Mesenteric fat pad (tissue), 1 donor: ENCODE measurements at places on chromosomes 16 and 17. TPM values are rescaled to one million over a fixed set of nuclear protein-coding genes. Genes with fewer than 3 reads are reported as not detected.

GRCh38 chr16:58197314-58198012 is 443 bp downstream of the CSNK2A2 start:
- DNase-seq, result no peak

DNA sequence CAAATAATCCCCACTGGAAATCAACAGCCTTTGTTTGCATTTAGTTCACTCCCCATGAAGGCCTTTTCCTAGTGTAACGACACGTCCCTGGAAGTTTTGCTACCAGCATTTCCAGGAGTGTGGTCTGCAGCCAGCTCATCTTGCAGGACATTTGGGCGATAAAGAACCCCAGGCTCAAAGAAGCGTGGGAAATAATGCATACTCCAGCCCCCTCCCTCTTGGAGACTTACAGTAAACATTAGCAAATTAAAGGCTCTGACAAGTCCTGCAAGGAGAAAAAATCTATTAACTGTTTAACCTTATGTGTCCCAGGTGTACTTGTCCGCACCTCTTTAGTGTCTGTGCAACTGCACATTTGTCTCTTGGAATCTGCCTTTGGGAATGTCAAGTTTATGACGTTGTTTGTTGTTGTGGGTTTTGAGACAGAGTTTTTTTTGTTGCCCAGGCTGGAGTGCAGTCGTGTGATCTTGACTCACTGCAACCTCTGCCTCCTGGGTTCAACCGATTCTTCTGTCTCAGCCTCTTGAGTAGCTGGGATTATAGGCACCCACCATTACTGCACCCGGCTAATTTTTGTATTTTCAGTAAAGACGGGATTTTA is 131.1 kb downstream of the ABCC1 start:
- DNase-seq, result no peak

DNA sequence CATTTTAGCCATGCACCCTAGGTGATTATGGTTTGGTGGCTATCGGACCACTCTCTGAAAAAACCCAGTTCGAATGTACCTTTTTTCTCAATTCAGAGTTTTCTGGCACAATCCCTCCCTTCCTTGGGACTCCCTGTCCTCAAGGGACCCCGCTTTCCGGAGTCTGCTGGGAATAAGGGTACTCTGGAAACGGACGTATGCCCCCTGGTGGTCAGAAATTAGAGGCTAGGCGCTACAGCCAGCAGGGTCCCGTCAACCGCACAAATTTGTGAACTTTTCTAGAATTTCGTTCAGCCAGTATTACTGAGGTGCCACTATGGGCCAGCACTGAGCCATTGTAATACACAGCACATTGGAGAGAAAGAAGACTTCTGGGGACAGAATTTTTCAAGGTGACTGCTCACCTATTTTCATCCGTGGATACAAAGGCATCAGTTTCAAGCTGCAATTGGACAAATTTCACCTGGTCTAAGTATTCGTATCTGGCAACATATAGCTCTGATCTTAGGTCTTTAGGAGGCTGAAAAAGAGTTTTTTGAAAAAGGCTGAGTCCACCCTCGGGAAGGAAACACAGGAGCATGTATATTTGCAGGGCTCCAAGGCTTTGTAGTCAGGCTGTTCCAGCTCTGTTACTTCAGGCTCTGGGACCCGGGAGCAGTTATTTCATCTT is 27.1 kb upstream of the CRYBA1 start:
- DNase-seq, result no peak

DNA sequence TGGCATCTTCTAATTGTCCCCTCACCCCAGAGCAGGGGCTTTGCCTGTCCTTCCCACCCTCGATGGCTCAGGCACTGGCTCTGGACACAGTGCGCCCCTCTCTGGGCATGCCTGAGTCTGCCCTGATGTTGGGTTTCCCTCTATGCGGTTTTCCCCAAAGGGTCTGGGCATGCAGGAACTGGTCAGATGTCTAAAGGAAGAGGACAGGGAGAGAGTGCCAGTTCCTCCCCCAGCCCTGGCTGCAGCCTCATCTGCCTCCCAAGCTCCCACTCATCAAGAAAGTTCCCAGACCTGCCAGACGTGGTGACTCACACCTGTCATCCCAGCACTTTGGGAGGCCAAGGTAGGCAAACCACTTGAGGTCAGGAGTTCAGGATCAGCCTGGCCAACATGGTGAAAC is 41.3 kb upstream of the PABPN1L start:
- no peak for DNase-seq

DNA sequence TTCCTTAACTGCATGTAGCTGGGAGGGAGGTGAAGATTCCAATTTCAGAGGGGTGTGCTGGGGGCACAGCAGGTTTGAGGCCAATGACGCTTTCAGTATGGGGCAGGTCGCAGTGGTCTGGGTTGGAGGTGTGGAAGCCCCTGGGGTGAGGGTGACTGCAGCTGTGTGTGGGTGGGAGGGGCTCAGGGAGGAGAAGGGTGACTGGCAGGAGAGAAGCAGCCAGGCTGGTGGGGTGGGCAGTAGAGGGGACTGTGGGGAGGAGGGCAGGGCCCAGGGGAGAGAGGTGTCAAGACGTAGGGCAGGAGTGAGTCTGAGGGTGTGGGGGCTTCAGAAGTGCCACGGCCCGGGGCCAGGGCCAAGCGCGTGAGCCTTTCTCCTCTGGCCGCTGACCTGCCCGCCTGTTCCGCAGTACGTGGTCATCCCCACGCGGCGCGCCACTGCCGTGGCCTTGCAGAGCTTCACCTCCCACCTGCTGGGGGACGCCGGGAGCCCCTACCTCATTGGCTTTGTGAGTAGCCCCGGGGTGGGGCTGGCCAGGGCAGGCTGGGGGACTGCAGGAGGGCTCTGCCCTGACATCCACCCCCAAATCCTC is 19.4 kb downstream of the MYBBP1A start:
- no peak for DNase-seq

- DNase-seq, result no peak
These were observed 27.8 kb downstream of the CDH1 start for GRCh38 chr16:68764862-68765261.

GRCh38 chr17:64998436-64999190 is 57.9 kb downstream of the GNA13 start:
- DNase-seq, result no peak

PLXDC1 gene
- 6.3 TPM for total RNA-seq

MFSD6L gene
- total RNA-seq, result not detected
